ENCODE measurements at places on chromosomes 16 and 17. TPM values are rescaled to one million over a fixed set of nuclear protein-coding genes. Genes with fewer than 3 reads are reported as not detected.

The CDH11 gene
- 0.33 TPM for total RNA-seq

The TP53TG3D gene
- total RNA-seq: not detected

The KRTAP4-6 gene
- total RNA-seq: not detected

The KRTAP4-1 gene
- total RNA-seq: not detected

The PTGES3L gene
- total RNA-seq: 0.83 TPM

The KIFC3 gene
- total RNA-seq: 97.1 TPM

The BCL7C gene
- total RNA-seq: 33.9 TPM

The PRKAR1A gene
- 271 TPM for total RNA-seq

The MYADML2 gene
- not detected for total RNA-seq

The PLEKHG4 gene
- total RNA-seq: 32.7 TPM

The NPIPA2 gene
- total RNA-seq: 7.3 TPM

The KRT33B gene
- total RNA-seq: not detected

The CTCF gene
- total RNA-seq: 29.7 TPM

The HOXB13 gene
- not detected for total RNA-seq

The SEC14L5 gene
- total RNA-seq: not detected

The STARD3 gene
- total RNA-seq: 30.1 TPM

The PLK1 gene
- total RNA-seq: 50.7 TPM

The ZFPM1 gene
- 5.0 TPM for total RNA-seq
